ENCODE measurements at places on chromosomes 12 and 14. TPM values are rescaled to one million over a fixed set of nuclear protein-coding genes. Genes with fewer than 3 reads are reported as not detected.

OR8S1 gene
- total RNA-seq: not detected

IFI27L1 gene
- total RNA-seq: 17.5 TPM

SPTSSA gene
- total RNA-seq: 20.9 TPM

FAR2 gene
- 9.3 TPM for total RNA-seq

CFAP251 gene
- 5.5 TPM for total RNA-seq

SLC17A8 gene
- not detected for total RNA-seq

CLEC4C gene
- total RNA-seq: not detected

BBS10 gene
- 6.3 TPM for total RNA-seq

CRIP2 gene
- 154 TPM for total RNA-seq

CMA1 gene
- total RNA-seq: not detected
